CD4-positive, alpha-beta T cell (primary cell): ENCODE measurements at places on chromosomes 11 and 22.

- no peak for DNase-seq
These were observed 52.8 kb downstream of the USP35 start for GRCh38 chr11:78241475-78241874.

DNA sequence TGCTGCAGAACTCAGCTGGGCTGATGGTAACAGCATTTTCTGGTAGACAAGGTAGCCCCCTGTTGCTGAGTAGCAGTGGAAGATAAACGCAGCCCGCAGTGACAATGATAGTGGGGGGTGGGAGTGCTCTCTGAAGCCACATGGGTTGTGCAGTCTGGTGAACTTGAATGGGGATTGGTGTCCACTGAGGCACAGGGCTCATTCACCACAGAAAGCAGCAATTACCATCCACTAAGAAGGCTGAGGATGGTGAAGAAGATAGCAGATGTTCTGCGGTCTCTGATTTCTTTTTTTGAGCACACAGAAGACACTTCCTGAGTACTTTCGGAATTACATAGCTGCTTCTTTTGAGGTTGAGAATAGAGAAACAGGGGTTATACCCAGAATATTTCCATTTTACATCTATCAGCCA lies 150.3 kb downstream of the LRRC4C start:
- no peak for DNase-seq

DNA sequence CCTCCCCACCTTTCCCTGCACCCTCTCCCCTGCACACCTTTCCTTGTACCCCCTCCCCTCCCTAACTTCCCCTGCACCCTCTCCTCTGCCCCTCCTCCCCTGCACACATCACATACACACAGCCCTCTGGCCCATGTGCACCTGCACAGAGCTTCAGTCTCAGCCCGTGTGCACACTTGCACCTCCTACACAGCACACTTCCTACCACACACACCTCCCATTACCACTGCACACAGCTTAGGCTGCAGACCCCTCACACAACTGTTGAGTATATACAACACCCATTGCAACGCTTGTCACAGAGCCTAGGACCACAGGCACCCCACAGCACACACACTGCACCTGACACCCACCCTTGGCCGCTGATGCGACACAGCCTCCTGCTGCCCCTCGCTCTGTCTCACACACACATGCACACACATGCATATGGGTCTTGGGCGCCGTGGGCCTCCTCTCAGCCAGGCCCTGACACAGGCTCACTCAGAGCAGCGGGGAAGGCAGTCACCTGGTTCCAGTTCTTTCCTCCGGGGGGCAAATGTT lies 411 bp downstream of the SIGIRR start:
- DNase-seq, result no peak

GRCh38 chr11:95490625-95491024 lies 259.6 kb upstream of the SESN3 start:
- DNase-seq, result no peak

DNA sequence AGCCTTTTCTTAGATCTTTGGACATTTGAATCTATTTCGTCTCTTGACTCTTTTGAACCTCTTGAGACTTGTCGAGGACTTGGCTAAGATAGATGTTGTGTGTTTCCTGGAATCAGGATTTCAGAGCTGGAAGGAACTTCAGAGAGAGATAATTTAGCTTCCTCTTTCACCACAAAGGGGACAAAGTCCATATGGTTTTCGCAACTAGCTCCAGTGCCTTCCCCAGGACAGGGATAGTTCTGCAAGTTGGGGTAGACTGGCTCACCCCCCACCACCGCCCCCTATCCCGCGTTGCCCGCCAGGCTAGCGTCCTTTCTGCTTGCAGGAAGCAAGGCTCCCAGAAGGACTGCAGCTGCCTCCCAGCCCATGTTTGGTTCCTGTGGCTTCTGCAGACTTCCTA lies 75.7 kb upstream of the MYO18B start:
- no peak for DNase-seq

GRCh38 chr11:134015556-134015955 lies 53.3 kb upstream of the JAM3 start:
- no peak for DNase-seq

GRCh38 chr11:48900131-48900800 lies 83.4 kb downstream of the TRIM51G start:
- no peak for DNase-seq

GRCh38 chr11:122634501-122634900 lies 21.0 kb upstream of the UBASH3B start:
- DNase-seq, result no peak

DNA sequence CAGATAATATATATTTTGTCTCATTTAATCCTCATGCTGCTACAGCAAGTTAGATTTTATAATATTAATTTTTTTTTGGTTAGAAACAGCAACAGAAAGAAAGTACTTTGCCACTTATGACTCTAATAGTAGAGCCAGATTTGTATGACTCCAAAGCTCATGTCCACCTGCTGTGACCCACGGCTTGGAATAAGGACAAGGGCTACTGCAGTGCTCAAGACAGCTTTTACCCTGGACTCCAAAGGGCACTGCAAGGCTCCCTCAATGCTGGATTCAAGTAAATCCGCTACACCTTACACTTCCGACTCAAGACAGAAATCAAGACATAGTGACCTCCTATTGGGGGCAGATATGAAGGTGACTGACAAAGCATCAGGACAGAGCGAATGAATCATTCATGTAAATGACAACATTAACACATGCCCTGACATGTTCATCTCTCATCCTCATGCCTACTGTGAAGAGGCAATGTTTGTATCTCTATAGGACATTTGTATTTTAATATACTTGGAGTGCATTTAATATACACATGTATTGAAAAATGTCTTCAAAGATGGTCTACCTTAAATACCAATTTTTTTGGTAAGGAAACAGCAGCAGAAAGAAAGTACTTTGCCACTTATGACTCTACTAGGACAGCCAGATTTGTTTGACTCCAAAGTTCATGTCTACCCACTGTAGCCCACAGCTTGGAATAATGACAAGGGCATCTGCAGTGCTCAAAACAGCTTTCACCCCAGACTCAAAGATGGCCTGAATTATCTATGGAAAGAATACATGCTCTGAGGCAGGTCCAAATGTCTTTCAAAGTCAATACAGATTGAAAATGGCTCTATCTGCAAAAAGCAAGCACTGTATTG lies 375.6 kb upstream of the CCDC90B start:
- no peak for DNase-seq

DNA sequence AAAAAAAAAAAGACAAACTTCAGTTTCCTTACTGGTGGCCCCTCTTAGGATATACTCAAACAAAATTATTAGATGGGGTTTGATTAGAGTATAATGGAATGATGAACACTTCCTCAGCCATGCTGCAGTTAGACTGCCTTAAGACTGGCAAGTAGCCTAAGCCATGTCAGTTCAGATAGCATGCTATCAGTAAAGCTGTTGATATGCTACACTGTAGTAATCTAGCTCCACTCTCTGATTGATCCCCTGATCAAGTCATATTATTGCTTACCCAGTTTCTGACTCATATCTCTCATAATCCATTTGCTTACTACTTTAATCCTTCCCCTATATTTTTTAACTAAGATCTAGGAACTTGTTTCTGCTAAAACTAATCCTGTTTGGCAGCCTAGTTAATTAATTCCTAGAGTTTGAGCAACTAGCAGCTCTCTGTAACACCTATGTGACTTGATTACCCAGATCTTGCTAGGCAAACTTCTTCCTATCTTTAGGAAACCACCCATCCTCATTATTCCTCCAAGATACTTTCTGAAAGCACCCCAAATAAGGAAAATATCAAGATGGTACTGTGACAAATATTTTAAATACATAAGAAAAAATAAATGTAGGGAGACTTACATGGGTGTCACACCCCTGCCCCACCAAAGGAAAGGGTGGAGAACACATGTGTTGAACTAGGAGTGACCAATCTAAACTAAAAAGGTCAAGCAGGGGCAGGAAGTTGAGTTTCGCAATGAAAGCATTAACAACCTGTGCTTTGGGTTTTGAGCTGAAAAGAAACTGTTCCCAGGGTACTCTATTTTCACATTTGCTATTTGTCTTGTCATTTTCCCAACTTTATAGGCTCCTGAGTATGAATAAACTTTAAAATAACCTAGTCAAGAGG lies 43.2 kb downstream of the PIK3C2A start:
- no peak for DNase-seq

- DNase-seq, result no peak
These were observed 28.9 kb upstream of the SHISAL1 start for GRCh38 chr22:44341431-44342346.

DNA sequence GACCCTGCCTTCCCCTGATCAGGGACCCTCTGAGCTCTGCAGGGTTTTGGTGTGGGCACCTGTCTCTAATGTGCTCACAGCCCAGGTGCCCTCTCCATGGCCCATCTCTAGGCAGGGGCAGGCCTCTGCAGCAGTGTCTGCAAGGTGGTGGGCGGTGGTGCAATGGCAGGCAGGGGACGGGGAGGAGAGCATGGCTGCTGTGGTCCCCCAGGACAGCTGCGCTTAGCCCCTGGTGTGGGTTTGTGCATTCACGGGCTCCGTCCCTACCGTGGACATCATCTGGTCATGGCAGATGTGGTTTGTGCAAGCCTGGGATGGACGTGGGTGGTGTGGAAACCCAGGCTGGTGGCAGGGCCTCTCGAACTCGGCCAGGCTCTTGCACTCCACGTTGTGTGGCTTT lies 443.1 kb downstream of the TBC1D22A start:
- DNase-seq, result no peak

DNA sequence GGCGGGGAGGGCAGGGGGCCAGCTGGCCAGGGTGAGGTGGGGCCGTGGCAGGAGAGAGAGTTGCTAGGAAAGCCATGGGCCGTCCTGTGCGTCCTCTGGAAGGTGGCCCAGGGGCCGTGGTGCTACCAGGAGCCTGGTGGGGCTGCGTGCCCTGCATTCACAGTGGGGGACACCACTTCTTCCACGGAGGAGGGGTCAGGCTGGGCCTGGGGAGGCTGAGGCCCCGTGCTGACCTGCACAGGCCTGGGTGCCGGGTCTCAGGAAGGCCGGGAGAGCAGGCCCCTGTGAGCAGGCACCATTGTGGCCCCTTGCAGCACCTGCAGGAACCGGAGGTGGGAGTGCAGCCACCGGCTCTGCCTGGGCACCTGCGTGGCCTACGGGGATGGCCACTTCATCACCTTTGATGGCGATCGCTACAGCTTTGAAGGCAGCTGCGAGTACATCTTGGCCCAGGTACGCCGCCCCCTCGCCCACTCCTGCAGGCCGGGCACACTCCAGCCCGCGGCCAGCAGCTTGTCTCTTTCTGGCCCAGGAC lies 12.0 kb downstream of the MUC5B start:
- DNase-seq, result no peak
